ENCODE measurements at places on chromosomes 7 and 10.

DNA sequence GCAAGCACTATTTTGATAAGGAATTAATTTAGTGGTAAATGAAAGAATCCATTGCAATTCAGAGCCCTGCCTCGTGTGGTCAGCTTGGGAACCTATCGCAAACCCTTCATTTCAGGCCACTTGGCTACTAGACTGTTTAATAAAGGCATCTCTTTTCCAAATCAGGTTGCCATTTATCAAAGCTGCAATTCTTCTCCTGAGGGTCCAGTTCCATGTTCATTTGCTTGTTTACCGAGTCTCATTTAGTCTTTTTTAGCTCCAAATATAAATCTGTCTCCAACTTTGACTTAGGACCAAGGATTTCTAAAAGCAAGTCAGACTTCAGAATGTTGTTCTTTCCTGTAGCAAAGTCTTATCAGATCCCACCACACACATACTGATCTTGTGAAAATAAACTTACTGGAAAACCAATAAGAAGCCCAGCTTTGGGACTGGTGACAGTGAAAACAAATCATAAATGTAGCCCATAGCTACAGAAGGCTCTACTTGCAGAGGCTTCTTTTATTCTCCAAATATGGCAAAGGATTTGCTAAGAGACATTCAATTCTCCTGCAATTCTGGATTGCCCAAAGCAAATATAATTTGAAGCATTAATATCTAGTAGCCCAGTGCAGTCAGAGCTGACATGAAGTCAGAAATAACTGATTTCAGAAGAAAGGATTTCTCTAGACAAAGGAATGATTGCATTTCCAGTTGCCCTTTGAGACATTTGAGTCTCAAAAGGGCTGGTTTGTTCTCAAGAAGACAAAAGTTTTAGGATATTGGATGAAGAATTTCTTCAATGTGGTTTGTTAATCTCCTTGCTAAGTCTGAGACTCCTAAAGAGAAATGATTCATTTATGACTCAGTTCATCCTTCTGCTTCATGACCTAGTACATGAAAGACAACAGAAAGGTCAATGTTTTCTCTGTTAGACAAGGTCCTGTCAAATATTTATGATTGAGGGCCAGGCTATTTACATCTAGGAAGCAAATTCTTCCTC lies 28.0 kb downstream of the PPP1R3C start:
- no peak for DNase-seq

DNA sequence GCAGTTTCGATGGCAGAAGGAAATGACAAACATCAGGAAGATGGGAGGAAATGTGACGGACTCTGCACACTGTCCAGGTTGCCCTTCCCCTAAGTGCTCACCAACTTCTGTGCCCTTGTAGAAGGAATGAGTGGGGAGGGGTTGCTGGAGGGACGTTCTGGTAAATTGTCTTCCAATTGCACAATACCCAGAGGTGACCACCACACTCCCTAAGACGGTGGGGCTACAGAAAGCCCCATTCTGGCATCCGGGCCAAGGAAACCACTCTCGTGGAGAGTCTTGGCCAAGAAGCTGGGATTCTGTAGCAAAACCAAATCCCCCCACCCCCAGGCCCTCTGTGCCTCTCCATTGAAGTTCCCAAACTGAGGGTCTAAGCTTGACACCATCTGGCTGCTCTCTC lies 37.1 kb downstream of the ZMIZ1 start:
- DNase-seq = no peak

- no peak for DNase-seq
These were observed 60.5 kb downstream of the PPP1R17 start for GRCh38 chr7:31747553-31747952.

- no peak for DNase-seq
These were observed 427.9 kb upstream of the CELF2 start for GRCh38 chr10:10589540-10590303.

Data from forelimb muscle (tissue), 1 donor.